ENCODE measurements at places on chromosomes 11 and 22. TPM values are rescaled to one million over a fixed set of nuclear protein-coding genes. Genes with fewer than 3 reads are reported as not detected.

Gene ESRRA
- polyA plus RNA-seq: 16.6 TPM

Gene RAB38
- polyA plus RNA-seq: 22.2 TPM

Gene UBE2L3
- 55.9 TPM for polyA plus RNA-seq

Gene PRAME
- 1.0 TPM for polyA plus RNA-seq

Gene GAL
- 0.33 TPM for polyA plus RNA-seq

Gene SCARF2
- polyA plus RNA-seq: 22.5 TPM

Gene PKNOX2
- polyA plus RNA-seq: 14.6 TPM

Gene CARD16
- polyA plus RNA-seq: 1.6 TPM

Gene DBX1
- not detected for polyA plus RNA-seq

Gene CCDC87
- polyA plus RNA-seq: 0.35 TPM

Gene CLMP
- 29.1 TPM for polyA plus RNA-seq

Gene CHRM1
- polyA plus RNA-seq: 0.11 TPM

Gene CAPN5
- polyA plus RNA-seq: 27.8 TPM

Gene TOLLIP
- polyA plus RNA-seq: 50.1 TPM

Gene OR10A2
- 0.03 TPM for polyA plus RNA-seq

Gene SLC1A2
- 0.64 TPM for polyA plus RNA-seq

Gene BTBD10
- 30.8 TPM for polyA plus RNA-seq

Gene OAF
- 51.3 TPM for polyA plus RNA-seq

Gene FAM227A
- polyA plus RNA-seq: 5.9 TPM

Gene ELFN2
- polyA plus RNA-seq: 1.2 TPM

Gene OLFML1
- polyA plus RNA-seq: 30.7 TPM

Gene APOBEC3C
- polyA plus RNA-seq: 9.6 TPM

Gene CEP126
- 4.0 TPM for polyA plus RNA-seq

Gene MS4A6A
- polyA plus RNA-seq: 16.9 TPM

Gene STARD10
- 60.0 TPM for polyA plus RNA-seq

Gene CXCR5
- not detected for polyA plus RNA-seq

Gene PVALB
- polyA plus RNA-seq: 5.2 TPM

Gene BIRC3
- polyA plus RNA-seq: 1.1 TPM

Gene KCNE3
- 28.4 TPM for polyA plus RNA-seq

Gene NNMT
- 0.96 TPM for polyA plus RNA-seq

Gene LRRC10B
- 1.2 TPM for polyA plus RNA-seq

Gene PATE4
- polyA plus RNA-seq: 0.08 TPM

Gene SLC16A8
- polyA plus RNA-seq: 2.7 TPM

Gene FIBIN
- 20.9 TPM for polyA plus RNA-seq

Gene NLRP6
- 0.24 TPM for polyA plus RNA-seq

Gene PANX1
- 27.2 TPM for polyA plus RNA-seq

Gene DDI1
- polyA plus RNA-seq: not detected

Gene CNTF
- polyA plus RNA-seq: 1.2 TPM

Gene SCGB1D4
- not detected for polyA plus RNA-seq

Gene HBG2
- 4,071 TPM for polyA plus RNA-seq

Gene CACNA1I
- 0.09 TPM for polyA plus RNA-seq

Gene SCUBE1
- 11.6 TPM for polyA plus RNA-seq

Gene APOA5
- polyA plus RNA-seq: not detected

Gene RTN4R
- polyA plus RNA-seq: 4.6 TPM

Gene ZPR1
- 56.8 TPM for polyA plus RNA-seq

Gene RBMXL2
- polyA plus RNA-seq: 0.10 TPM

Gene SAA4
- not detected for polyA plus RNA-seq

Gene GGTLC2
- polyA plus RNA-seq: 0.32 TPM

Gene ESAM
- 72.4 TPM for polyA plus RNA-seq

Gene TCF20
- 28.7 TPM for polyA plus RNA-seq

Gene SHANK3
- 21.2 TPM for polyA plus RNA-seq

Gene OR52K2
- polyA plus RNA-seq: not detected
